ENCODE measurements at places on chromosomes 6 and 20. TPM values are rescaled to one million over a fixed set of nuclear protein-coding genes. Genes with fewer than 3 reads are reported as not detected.
A peak's percentile ranks its signal among the peaks of the same experiment; 100 is the strongest.

DNA sequence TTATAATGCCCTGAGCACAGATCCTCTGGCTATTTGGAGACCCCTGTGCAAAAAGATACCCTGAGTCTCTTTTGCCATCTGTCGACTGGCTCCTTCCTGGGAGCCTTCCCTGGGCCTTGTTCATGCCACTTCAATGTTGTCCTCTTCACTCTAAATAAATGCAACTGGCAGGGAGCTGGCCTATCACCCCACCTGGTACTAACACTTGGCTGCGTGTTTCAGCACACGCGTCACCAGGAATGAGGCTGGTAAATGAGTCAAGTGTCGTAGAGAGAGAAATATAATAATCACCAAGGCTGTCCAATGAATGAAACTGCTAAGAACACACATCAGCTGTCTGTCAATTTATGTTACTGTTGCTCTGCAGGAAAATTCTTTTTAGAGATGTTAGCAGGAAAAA, 374.6 kb upstream of the JARID2 start:
- DNase-seq, result peak; percentile 55

- DNase-seq, result peak; percentile 63
Measured at GRCh38 chr6:168377484-168377855, 57.9 kb upstream of the DACT2 start.

GRCh38 chr6:2877960-2878359, 25.1 kb downstream of the SERPINB9 start:
- no peak for DNase-seq

DNA sequence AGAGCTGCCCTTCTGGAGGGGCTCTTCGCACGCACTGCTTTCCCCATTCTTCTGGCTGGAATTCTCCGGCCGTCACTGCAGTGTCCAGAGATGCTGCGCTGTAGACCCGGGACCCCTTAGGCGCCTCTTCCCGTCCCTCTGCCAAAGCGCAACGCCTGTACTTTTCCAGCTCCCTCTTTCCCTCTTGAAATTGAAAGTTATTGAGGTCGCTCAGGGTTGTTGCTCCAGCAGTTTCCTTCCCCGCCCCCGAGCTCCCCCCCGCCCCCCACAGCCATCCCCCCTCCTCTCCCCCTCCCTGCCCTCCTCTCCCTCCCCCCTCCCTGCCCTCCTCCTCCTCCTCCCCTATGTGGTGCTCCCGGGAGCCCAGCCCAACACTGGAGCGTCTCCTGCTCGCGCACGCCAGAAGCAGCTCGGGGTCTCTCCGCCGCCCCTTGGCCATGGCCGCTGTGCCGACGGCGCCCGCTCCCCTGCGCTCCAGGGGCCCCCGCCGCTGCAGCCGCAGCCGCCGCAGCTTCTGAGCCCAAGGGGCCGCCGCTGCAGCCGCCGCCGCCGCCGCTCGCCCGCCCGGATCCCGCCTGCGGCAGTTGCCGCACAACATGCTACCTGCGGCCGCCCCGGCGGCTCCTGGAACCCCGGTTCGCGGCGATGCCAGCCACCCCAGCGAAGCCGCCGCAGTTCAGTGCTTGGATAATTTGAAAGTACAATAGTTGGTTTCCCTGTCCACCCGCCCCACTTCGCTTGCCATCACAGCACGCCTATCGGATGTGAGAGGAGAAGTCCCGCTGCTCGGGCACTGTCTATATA, at the start of gene RSPO3:
Gene RSPO3 (plus strand): TSS at position 374 of the 804 bp plus-strand sequence. CDS start 522 bp downstream, outside the sequence.
- DNase-seq, result no peak

Gene SYNDIG1
- total RNA-seq, result 41.8 TPM

- DNase-seq, result no peak
Measured at GRCh38 chr6:106300944-106301343, 24.6 kb downstream of the ATG5 start.

Gene XKR7
- total RNA-seq, result not detected

DNA sequence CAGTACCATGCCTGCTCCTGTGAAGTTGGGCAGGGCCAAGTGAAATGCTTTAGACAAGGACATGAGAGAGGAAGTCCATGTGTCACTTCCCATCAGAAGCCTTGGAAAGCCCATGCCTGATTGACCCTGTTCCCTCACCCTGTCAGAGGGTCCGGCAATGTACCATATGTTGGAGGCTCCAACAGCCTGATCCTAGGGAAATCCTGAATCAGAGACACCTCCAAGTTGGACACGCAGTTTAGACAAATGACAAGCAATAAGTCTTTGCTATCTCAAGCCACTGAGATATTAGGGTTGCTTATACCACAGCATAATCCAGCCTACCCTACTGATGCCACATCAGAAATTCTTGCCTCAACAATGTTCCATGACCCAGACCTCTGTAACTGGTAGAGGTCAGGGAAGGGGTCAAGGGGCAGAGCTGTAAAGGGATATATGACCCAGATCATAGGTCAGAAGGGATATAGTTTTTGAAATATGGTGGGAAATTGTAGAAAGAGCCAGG, 174.8 kb downstream of the HACE1 start:
- no peak for DNase-seq

All from heart left ventricle (tissue), 16 donors.